ENCODE measurements at places on chromosomes 6 and 20.

- DNase-seq: no peak
Observed at GRCh38 chr20:48238326-48238725, 453.0 kb upstream of the SULF2 start.

DNA sequence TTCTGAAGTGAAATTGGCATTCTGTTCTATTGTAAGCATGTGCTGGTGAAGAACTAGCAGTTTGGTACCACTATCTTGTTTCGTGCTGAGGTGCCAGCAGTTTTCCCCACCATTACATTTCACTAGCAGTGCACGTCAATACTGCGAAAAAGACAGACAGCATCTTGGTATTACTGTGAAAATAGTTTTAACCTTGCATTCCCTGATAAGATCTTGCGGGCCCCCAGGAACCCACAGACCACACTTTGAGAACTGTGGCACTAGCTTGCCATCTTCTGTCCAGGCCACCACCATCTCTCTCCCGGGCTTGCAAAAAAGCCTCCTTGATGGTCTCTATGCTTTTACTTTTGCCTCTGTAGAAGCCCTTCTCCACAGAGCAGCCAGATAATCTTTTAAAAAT is 185.7 kb downstream of the BACH2 start:
- DNase-seq: no peak

DNA sequence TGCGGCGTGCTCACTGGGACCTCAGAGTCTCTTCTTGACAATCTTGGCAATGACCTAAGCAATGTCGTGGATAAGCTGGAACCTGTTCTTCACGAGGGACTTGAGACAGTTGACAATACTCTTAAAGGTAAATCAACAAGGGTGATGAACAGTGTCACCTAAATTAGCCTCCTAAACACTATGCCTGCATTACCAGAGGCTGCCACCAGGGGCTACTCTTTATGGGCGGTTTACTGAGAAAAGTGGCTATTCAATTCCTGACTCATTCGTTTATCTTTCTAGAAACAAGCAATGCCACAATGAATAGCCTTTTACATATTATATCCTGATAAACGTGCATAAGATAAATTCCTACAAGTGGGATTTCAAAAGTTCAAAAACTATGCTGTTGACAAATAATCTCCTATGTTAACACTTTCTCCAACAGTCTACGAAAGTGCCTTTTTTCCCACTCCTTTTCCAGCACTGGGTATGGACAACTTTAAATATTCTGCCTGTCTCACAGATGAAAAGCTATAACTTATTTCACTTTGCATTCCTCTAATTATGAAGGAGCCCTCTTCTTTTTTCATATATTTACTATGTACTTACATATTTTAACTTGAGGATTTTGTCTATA is 1.3 kb downstream of the BPIFA2 start:
- no peak for DNase-seq

GRCh38 chr6:110310861-110311446 is 47.2 kb downstream of the METTL24 start:
- DNase-seq: no peak

- DNase-seq: peak; percentile 47
Observed at GRCh38 chr6:127118298-127119101, at the start of gene RSPO3. Gene RSPO3, plus strand, starts transcription at chr6:127118671. Its CDS starts 522 bp downstream, at chr6:127119193.

- DNase-seq: no peak
Observed at GRCh38 chr20:16861708-16862107, 113.5 kb downstream of the OTOR start.
